Fibroblast of mammary gland (primary cell): ENCODE measurements at places on chromosomes 1 and 21.

GRCh38 chr1:109517337-109517736 is 7.8 kb upstream of the AMIGO1 start:
- no peak for DNase-seq

- no peak for DNase-seq
These were observed 13.3 kb downstream of the PMF1 start for GRCh38 chr1:156226116-156226538.

DNA sequence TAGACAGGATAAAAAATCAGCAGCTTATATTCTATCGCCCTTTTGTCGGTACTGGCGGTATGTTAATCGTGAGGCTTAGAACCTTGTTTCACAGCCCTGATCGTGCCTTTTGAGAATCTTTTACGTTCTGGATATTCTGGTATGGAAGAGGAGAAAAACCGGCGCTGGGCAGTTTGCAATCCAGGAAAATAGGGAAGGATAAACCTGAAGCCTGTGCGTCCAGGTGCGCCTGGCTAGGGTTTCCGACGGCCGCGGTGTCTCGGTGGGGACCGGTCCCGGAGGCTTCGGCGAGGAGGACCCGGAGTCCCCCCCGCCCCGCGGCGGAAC is 258 bp upstream of the SYPL2 start:
- peak; percentile 5 for DNase-seq

DNA sequence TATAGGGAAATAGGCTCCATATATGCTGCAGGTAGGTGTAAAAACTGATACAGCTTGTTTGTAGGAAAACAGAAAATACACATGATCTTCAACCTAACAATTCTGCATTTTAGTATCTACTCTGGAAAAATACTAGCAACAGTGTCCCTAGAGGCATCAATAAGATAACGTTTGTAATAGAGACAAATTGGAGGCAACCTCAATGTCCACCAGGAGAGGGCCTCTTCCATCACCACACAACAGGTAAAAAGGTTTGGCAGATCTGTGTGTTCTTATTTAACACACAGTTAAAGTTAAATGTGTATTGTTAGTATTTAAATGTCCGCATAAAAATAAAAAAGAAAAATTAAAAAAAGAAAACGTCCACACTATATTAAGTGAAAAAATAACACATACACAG is 5.4 kb downstream of the EIF2D start:
- peak; percentile 43 for DNase-seq

- DNase-seq = no peak
These were observed 3.9 kb upstream of the ITLN1 start for GRCh38 chr1:160888926-160889325.

- DNase-seq = no peak
These were observed 1.8 kb downstream of the AGPAT3 start for GRCh38 chr21:43866659-43867331.

GRCh38 chr1:161166669-161167548 is 683 bp downstream of the PPOX start:
- no peak for DNase-seq

- no peak for DNase-seq
These were observed 75.6 kb downstream of the PLA2G4A start for GRCh38 chr1:186904361-186904760.

GRCh38 chr1:22804969-22805671 is 94.5 kb downstream of the EPHB2 start:
- no peak for DNase-seq

GRCh38 chr1:9161963-9162362 is 33.1 kb upstream of the GPR157 start:
- DNase-seq = no peak

- DNase-seq = no peak
These were observed 43.6 kb downstream of the LRRN2 start for GRCh38 chr1:204641936-204642335.

DNA sequence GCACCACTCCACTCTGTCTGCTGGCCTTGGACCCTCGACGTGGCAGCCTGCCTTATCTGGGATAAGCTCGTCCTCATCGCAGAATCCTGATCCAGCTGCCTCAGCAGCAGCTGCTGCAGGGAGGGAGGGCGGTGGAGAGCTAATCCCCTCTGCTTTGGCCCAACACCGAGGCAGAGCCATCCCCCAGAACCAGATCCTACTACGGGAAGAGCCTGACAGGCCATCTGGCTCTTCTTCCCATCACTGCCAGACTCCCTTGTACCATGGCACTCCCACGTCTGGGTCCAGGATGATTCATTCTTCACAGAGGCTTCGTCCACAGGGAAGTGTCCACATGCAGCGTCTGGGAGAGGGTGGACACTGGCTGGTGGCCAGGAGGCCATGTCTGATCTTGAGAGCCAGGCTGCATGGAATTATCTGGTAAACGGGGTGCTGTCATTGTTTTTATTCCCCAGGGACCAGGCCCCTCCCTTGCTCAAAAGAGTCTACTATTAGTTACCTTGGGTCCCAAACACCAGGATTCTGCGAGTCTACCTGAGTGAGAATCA is 14.6 kb upstream of the PKP1 start:
- peak; percentile 91 for DNase-seq

DNA sequence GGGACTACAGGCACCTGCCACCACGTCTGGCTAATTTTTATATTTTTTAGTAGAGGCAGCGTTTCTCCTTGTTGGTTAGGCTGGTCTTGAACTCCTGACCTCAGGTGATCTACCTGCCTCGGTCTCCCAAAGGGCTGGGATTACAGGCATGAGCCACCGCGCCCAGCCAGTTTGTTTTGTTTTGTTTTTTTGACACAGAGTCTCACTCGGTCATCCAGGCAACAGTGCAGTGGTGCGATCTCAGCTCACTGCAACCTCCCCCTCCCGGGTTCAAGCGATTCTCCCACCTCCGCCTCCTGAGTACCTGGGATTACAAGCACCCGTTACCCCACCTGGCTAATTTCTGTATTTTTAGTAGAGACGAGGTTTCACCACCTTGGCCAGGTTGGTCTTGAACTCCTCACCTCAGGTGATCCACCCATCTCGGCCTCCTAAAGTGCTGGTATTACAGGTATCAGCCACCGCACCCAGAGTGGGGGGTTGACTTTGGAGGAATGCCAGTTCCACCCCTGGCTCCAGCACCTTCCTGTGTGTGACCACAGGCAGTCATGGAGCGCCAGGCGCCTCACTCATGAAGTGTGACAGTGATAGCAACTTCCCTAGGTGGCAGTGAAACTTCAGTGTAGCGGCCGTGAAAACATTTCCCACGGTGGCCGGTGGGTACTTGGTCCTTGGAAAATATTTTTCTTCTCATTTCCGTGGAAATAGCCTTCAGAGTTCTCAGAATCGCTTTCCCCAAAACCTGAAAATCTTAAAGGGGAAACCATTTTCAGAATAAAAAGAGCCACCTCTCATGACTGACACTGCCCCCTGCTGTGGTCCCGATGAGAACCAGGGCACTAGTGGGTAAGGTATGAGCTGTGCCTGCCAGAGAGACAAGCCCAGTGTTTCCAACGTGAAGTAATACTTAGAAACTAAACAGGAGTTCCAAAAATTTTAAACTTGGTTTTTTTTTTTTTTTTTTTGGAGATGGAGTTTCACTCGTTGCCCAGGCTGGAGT is 48.6 kb downstream of the WDR4 start:
- DNase-seq = no peak

DNA sequence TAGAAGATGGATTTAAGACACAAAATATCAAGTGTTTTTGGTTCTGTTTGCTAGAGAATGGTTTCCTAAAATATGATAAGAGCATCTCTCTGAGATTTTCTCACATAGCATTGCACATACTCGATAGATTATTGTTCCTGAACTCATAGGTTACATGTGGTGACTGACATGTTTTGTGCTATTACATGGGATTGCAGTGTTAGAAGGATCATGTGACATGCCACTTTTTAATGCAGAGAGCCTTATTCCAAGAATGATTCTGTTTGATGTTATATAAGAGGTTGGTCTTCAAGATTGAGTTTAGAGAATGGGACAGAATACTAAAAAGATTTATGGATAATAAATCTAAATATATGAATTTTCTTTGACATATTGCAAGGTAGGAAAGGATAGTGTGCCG is 34.4 kb upstream of the SPAG17 start:
- no peak for DNase-seq

GRCh38 chr21:16569679-16570078 is 839.9 kb downstream of the USP25 start:
- DNase-seq = no peak

DNA sequence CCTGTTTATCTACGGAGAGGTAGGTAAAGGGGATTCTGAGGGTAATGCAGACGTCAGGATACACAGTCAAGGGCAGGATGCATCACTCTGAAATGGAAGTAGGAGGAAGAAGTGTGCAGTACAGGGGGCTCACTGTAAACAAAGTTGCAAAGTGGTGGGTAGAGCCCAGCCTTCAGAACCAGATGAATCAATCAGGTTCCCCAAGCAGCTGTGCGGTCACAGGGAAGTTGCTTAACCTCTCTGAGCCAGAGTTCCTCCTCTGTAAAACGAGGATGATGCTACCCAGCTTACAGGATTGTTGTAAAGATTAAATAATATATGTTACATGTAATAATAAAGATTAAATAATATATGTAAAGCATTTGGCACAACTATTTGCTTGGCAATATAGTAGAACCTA is 13.5 kb upstream of the MYOM3 start:
- no peak for DNase-seq

GRCh38 chr1:100188617-100189016 is 10.6 kb upstream of the LRRC39 start:
- peak; percentile 76 for DNase-seq

DNA sequence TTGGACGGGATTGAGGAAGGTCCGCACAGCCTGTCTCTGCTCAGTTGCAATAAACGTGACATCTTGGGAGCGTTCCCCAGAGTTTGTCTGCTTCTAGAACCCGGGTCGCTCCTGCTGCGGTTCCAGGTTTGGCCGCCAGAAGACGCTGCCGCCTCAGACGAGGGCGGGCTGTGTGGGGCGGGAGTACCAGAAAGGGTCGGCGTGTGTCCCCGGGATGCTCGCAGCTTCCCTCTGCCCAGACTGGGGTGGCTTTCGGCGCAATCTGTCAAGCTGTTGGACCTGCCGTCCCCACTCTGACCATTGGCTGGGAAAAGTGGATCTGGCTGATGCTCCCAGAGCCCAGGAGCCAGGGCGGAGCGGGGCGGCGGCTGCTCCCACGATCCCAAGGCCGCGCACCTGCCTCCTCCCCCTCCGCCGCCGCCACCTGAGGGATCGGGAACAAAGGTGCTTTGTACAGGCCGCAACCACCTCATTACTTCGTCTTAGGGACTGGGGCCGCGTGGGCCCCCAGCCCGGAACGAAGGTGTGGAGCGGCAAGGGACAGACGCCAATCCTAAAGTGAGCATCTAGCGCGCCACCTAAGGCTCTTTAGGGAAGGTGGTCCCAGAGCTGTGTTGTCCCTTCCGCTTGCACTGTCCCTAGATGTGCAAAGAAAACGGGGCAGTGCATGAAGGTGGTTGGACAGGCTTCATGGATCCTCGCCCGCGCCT is 683 bp upstream of the EFNA4 start:
- peak; percentile 47 for DNase-seq

DNA sequence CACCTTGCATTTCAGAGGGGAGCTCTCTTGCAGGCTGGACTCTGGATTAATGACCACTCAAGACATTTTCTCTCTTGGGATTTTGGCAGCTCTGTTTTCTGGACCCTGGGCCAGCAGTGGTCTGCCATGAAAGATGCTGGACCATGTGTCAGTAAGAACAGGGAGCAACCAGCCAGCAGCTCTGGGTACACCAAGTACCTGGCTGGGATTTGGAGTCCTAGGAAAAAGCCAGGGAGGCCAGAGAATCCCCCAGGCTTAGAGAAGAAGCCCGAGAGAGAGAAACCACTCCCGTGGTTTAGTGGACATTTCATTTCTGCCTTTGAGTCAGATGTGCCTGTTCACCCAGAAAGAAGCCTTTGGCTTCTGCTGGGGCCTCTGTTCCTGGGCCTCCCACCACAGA is 2.5 kb downstream of the NFASC start:
- no peak for DNase-seq

GRCh38 chr1:201495551-201496295 is 11.2 kb downstream of the CSRP1 start:
- DNase-seq = peak; percentile 72

DNA sequence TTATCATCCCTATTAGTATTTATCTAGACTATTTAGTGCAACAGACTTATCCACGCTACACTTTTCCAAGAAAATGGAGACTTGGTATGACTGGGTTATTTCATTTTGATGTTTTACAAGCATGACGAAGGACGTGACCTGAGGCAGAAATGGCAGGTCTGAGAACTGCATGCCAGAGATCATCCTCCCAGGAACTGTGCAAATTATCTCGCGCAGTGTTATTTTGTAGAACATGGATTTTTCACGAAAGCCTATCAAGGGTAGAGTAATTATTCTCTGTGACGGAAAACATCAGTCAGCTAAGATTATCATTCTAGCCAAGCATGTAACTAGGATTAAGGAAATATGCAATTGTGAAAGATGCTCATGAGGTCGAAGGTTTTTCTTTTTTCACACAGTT is 361.5 kb upstream of the AJAP1 start:
- no peak for DNase-seq

DNA sequence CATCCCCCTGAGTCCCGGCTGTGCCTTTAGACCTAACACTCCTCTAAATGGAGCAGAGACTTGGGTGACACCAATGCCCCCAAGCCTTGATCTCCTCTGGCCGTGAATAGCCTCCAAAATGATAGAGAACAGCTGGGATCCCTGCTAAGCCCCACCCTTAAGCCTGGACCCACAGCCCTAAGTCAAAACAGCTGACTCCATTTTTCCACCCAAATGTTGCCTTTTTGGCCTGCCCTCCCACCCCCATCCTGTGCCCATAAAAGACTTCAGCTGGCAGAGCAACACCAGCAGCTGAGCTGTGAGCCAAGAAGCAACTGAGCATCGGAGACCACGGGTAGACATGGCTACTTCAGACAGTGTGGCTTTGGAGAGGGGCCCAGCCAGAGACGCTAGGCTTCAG is 420.8 kb downstream of the NPHP4 start:
- DNase-seq = no peak

DNA sequence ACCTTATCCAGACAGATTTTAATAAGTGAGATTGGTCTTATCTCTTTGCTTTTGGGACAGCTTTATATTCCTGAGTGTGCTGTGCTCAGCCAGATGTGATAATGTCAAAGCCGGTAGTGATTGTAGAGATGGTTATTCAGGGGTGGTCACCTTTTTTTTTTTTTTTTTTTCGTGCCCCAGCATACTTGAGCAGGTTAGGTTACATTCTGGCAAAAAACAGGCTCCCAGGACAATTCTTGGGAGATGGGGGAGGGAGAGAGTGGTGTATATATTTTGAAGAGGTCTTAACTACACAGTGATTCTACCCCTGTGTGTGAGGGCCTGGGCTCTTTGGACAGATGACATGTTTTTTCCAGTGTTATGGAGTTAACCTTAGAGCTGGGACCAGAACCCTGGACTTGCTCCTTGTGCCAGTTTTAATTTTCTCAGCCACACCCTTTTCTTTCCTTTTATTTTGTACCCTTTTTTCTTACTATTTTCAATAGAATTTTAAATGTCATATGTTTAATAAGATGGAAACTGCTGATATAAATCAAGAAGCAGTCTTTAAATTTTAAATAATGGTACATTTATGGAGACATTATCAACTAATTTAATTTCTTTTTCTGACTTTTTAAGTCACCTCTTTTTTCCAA is 88.4 kb downstream of the DYRK1A start:
- DNase-seq = no peak

- no peak for DNase-seq
These were observed 58.8 kb downstream of the AK4 start for GRCh38 chr1:65206836-65207235.
